Dorsolateral prefrontal cortex (tissue), 122 donors: ENCODE measurements at places on chromosomes 1 and 21.

- DNase-seq, result no peak
These were observed 569 bp upstream of the WARS2 start for GRCh38 chr1:119141020-119141424.

DNA sequence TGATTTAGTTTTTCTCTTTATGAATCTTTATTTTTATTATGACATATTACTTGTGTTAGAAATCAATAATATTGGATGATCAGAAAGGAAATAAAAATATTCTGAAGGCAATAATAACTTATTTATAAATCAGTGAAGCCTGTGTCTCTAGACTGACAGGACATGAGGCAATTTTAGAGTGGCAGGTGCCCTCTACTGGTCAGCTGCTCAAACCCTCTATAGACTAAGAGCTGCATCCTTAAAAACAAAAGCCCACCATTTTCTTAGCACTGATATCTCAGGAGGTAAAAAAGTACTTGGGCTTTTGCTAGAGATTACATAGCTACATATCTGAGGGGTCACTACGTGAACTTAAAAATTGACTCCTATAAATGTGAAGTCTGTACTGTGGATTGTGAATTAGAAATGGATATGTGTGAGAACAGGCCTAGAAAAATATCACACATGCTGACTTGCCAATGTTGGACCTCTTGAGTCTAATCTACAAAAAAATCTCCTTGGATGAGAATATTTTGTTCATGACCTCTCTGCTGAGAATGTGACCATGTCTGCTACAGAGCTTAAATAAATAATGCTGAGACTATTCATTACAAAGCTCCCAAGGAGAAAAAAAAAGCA lies 597.9 kb upstream of the ADAMTS5 start:
- DNase-seq, result peak; percentile 44

DNA sequence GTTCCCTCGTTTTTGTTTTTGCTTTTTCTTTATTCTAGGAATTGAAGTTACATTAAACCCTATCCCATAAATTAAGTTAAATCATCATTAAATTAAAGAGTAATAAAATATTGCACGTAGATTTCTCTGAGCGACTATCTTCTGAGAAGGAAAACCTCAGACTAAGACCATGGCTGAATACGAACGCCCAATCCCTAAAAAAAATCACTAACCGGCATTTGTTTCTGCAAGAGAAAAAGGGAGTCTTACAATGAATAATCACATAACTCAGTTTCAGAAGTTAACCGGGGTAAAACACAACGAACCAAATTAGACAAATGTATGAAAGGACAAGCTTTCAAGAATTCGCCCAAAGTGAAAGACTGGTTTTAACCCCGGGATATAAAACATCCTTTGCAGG lies 1.3 kb downstream of the PIK3R3 start:
- no peak for DNase-seq

GRCh38 chr1:179770887-179771502 lies 27.9 kb downstream of the FAM163A start:
- no peak for DNase-seq

GRCh38 chr1:47362828-47363227 lies 29.2 kb downstream of the CMPK1 start:
- no peak for DNase-seq

DNA sequence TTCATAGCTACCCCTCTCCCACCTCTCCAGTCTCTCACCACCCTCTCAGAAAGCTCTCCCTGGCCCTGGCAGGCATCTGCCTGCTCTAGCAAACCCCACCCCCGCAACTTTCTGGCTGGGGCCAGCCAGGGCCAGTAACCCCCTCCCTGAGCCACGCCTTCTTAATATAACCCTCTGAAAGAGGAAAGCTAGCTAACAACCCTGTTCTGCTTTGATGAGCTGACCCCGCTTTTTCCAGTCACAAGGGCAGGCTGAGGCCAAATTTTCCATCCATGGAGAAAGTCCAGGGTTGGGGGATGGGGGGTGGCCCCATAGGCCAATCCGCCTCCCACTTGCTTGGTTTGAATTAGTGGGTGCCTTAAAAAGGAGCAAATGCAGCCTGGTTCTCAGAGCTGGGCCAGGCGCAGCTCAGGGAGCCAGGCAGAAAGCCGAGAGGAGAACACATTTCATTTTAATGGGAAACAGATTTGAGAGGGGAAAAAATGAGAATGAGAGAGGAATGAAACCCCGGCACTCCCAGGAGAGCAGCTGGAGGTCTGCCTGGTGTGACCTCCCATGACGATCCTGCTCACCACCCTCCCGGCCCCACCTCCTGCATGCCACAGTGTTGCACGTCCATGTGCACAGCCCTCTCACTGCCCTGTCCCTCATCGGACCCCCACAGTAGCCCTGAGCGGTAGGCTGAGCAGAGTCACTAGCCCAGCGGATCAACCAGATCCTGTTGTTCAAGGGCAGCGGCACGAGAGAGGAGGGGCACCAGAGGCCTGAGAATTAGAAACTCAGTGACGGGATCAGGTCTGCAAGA lies 62.3 kb downstream of the OPTC start:
- DNase-seq, result no peak

- DNase-seq, result no peak
These were observed 2.0 kb downstream of the GFI1 start for GRCh38 chr1:92484472-92485380.

GRCh38 chr1:23574265-23574754 lies 15.0 kb upstream of the ID3 start:
- no peak for DNase-seq

GRCh38 chr1:91281782-91282181 lies 122.9 kb downstream of the HFM1 start:
- DNase-seq, result no peak

GRCh38 chr1:37372711-37373110 lies 101.7 kb upstream of the ZC3H12A start:
- no peak for DNase-seq

- DNase-seq, result no peak
These were observed 46.4 kb upstream of the RGS1 start for GRCh38 chr1:192529031-192529755.

DNA sequence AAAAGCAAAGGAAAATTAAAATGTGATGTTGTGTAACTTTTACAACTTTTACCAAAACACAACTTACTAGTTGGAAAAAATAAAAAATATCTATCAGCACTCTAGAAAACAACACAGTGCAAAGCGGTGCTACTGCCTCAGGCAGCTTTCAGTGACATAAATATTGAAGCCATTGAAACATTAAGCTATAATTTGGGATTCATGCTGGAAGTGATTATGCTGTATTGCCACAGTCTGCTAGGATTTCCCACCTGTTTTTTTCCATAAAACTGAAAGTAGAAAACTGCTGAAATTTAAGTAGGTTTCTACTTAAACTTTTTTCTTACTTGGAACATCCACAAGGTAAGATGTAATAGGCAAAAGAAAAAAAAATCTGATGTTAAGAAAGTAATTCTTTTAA lies 674.4 kb downstream of the KCNT2 start:
- DNase-seq, result no peak

DNA sequence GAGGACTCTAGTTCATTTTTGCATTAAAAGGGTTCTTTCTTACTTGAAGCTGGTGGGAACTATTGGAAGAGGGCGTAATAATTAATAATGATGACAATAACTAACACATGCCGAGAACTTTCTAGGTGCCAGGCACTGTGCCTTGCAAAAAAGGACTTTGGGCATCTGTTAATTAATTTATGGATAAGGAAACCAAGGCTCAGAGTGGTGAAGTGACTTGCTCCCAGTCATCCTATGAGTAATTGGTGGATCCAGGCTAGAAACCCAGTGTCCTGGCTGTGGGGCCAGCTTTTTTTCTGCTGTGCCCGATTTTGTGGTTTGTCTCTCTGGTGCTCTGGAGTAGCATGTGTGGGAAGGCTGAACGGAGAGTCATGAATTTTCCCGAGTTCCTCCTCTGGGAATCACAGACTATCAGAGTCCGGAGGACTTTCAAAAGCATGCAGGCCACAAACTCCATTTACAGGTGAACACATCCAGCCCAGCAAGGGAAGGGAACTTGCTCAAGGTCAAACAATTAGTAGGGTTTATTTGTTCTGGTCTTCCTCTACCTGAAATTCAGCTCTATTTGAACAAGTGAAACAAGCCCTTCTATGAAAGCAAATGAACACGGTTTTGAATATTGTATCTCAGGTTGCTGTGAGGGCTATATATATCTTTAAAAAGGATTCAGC lies 23.4 kb downstream of the ROR1 start:
- DNase-seq, result no peak

DNA sequence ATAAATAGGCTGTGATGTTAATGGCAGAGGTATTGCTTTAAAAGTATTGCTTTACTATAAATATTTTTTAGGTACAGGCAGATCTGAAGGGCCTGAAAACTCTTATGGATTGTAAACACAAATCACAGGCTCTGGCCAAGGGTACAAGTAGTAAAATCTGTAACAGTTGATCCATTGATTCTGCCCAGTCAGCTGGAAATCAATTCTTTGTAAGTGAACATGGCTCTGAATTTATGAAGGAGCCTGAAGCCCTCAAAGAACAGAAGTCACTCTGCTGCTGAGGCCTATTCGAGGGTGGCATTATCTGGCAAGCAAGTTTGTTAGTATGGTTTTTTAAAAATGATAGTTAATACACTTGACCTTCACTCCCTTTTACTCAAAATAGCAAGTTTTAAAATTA lies 834.0 kb upstream of the TMPRSS15 start:
- no peak for DNase-seq

- peak; percentile 71 for DNase-seq
These were observed 11.5 kb downstream of the ADAMTSL4 start for GRCh38 chr1:150560576-150561253.

GRCh38 chr21:41726970-41727783 lies 39.7 kb downstream of the RIPK4 start:
- DNase-seq, result no peak

GRCh38 chr1:184025242-184025675 lies 12.3 kb downstream of the COLGALT2 start:
- DNase-seq, result no peak

GRCh38 chr1:29668551-29669157 lies 432.3 kb downstream of the PTPRU start:
- DNase-seq, result no peak

DNA sequence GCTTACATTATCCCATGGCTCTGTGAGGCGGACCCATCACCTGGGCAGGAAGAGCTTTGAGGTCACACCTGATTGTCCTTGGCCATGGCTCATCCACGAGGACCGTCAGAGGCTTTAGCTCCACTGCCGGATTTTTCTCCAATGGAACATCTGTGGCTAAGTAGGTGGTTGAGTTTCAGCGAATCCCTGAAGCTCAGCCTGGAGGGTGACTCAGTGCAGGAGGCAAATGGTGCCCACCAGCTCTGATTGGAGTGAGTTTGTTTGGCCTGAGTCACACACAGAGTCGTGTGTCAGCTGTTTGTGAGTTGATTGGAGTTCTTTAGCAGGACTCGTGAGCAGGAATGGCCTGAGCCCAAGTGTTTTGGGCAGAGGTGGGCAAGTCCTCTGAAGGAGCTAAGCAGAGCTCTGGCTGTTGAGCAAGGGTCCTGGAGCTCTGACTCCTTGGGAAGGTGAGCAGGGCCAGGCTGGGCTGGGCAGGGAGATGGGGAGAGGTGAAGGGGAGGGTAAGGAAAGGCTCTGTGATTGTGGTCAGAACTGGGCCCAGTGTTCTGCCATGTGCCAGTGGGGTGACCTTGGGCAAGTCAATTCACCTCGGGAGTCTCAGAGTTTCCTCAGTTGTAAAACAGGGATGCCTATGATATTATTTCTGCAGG lies 2.0 kb downstream of the SLC6A17 start:
- no peak for DNase-seq

- no peak for DNase-seq
These were observed 2.7 kb upstream of the RAD54L start for GRCh38 chr1:46244656-46245371.

DNA sequence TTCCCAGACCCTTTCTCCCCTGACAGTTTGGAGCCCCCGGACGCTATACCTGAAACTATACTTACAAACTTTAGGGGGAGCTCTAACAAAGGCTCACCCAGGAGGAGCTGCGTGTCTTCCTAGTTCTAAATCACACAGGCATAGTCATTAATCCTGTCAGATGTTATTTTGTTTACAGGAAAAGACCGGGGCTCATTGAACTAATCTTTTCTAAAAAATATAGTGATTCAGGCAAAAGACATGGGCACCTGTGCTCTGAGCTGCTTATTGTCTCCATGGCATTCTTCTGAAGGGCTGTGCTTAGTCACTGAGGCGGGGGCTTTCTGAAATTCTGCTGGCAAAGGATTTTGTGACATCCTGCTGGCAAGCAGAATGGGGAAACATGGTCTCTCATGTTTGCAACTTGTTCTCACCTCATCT lies 1577.0 kb downstream of the NCAM2 start:
- DNase-seq, result no peak

- no peak for DNase-seq
These were observed 492 bp downstream of the HLX start for GRCh38 chr1:220879509-220880361.

- no peak for DNase-seq
These were observed 115.1 kb downstream of the PROX1 start for GRCh38 chr1:214102907-214103306.

GRCh38 chr1:32014948-32015273 lies 1.2 kb downstream of the KHDRBS1 start:
- DNase-seq, result no peak

DNA sequence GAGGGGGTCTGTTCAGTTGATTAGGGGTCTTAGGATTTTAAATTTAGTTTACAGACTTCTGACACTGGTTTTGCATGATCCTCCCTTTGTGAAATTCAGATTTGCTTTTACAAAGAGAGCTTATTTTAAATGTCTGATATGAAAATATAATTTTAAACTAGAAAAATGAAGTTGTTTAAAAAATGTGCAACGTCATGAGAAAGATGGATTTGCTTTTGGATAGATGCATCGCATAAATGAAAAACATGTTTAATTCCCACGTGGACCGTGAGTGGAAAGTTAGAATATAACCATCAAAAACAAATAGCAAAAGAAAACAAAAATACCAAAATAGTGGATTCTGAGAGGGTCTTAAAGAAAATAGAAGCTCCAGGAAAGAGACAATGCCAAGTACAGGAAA lies 2.0 kb upstream of the OR2T3 start:
- DNase-seq, result no peak

GRCh38 chr1:28115267-28115666 lies 26.9 kb upstream of the EYA3 start:
- DNase-seq, result no peak

GRCh38 chr1:23249787-23250454 lies 32.6 kb upstream of the HTR1D start:
- no peak for DNase-seq

DNA sequence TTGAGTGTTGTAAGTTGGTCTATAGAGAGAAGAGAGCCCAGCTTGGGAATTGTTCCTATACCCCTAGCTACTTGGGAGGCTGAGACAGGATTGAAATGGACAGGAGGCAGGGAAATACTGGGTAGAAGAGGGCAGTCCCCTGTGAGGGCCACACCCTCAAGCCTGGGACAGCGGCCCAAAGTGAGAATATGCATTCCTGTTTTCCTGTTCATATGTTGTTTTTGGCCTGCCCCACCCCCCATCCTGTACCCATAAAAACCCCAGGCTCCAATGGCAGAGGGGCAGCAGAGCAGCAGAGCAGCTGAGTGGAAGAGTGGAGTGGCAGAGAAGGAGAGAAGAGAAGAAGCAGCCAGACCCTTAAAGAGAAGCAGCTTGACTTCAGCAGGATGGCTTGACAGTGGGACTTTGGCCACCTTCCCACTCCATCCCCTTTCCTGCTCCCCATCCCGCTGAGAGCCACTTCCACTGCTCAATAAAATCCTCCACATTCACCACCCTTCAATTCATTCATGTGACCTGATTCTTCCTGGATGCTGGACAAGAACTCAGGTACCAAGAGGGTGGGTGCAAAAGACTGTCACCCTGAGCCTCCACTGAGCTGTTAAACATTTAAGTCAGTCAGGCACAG lies 70.6 kb upstream of the PUM1 start:
- DNase-seq, result no peak
